Stimulated activated naive CD4-positive, alpha-beta T cell treated with Interleukin-2 at 50 U/mL for 16 hours (primary cell): ENCODE measurements at places on chromosomes 6 and 20.

- no peak for DNase-seq
Observed at GRCh38 chr20:23151885-23152284, 65.8 kb upstream of the CD93 start.

GRCh38 chr20:5969348-5969935 lies 19.0 kb downstream of the MCM8 start:
- no peak for DNase-seq

GRCh38 chr20:41348430-41349172 lies 8.0 kb downstream of the LPIN3 start:
- DNase-seq = no peak

GRCh38 chr6:132483779-132484679 lies 28.9 kb downstream of the STX7 start:
- DNase-seq = peak; percentile 15

DNA sequence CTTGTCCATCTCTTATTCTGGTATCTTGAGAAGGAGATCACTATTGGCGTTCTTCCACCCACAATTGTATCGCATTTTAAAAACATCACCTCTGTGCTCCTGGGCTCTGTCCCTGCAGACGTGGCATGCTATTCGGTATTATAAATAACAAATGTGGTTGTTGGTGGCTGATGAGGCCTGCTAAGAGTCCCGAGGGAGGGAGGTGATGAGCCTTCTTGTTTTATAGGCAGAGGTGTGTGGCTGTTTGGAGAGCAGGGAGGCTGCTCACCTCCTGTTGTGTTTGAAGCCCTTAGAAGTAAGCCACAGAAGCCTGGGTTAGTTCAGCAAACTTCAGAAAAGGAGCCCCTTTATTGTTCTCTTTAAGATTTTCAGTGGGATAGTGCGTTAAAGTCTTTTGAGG lies 15.6 kb downstream of the MANBAL start:
- no peak for DNase-seq

GRCh38 chr20:54407459-54407858 lies 67.9 kb upstream of the DOK5 start:
- no peak for DNase-seq

- DNase-seq = no peak
Observed at GRCh38 chr20:58228103-58228483, 360 bp downstream of the ANKRD60 start.

DNA sequence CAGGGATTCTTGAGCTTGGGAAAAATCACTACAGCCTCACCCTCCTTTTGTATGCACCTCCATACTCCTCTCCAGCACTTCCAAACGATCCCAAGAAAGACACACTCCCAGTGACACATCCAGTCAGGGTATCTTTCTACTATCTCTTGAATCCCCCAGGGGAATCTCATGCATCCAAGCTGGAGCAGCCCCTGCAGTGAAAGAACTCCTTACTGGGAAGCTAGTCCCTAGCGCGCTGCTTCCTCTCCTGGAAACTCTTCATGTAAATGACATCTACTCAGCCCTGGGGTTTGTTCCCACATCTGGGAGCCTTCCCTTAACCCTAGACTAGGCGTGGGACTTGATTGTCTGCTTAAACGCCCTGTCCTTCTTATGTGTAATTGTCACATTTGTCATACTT lies 329.1 kb upstream of the QKI start:
- no peak for DNase-seq

DNA sequence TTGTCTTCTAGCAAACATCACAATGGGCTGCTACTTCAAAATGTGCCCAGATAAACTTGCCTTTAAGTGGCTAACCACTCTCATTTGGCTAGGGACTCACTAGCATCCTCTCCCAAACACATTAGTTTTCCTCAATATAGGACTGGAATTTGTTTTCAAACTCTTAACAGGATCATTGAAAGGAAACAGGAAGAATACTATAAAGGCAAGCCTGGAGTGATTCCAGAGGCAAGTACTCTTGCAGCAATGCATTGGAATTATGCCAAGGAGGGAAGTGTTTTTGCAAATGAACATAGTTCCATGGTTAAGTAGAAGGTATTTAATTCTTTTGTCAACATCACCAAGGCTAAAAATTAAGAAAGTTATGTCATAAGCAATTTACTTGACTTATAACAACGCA lies 12.2 kb downstream of the EPHA7 start:
- no peak for DNase-seq

DNA sequence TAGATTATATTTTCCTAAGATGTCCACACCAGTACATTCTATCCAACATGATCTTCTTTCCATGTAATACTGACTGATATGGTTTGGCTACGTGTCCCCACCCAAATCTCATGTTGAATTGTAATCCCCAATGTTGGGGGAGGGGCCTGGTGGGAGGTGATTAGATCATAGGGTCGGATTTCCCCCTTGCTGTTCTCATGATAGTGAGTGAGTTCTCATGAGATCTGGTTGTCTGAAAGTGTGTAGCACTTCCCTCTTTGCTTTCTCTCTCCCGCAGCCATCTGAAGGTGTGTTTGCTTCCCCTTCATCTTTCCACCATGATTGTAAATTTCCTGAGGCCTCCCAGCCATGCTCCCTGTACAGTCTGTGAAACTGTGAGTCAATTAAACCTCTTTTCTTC lies 12.2 kb upstream of the HBS1L start:
- DNase-seq = no peak

DNA sequence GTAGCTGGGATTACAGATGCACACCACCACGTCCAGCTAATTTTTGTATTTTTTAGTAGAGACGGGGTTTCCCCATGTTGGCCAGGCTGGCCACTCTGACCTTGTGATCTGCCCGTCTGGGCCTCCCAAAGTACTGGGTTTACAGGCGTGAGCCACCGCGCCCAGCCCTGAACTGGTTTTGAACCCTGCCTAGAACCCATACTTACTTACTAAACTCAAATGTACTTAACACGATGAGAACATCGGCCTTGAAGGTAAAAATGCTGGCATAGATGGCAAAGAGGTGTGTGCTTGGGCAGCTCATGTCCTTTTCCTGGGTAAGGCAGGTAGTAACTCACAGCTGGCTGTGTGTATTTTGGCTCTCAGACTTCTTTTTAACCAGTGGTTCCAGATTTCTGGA lies 3.2 kb upstream of the ARMC12 start:
- DNase-seq = no peak

DNA sequence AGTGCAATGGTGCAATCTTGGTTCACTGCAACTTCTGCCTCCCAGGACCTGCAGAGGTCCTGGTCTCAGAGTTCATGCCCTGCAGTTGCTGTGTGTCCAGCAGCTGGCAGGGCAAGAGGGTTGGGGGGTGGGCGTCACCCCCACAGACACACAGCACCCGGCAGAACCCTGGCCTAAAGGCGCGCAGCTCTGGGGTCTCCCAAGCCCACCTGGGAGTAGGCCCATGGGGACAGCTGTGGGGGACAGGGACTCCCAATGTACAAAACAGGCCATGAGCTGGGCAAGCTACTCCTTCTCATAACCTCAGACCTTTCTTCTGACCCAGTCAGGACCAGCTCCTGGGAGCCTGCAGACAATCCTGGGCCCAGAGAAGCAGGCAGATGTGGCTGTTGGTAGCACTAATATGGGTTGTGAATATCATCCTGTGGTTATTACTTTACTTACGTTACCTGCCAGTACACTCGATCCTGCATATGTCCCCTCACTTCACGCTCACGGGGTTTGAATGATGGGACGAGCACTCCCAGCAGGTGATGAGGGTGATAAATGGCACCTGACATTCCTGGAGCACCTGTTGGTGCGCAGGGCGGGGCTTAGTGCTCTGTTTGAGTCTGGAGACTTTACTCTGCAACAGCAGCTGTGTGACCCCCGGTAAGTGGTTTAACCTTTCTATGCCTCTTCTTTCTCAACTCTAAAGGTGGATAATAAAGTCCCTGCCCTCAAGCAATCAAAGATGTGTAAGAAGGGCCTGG lies 39.9 kb upstream of the SULF2 start:
- no peak for DNase-seq

DNA sequence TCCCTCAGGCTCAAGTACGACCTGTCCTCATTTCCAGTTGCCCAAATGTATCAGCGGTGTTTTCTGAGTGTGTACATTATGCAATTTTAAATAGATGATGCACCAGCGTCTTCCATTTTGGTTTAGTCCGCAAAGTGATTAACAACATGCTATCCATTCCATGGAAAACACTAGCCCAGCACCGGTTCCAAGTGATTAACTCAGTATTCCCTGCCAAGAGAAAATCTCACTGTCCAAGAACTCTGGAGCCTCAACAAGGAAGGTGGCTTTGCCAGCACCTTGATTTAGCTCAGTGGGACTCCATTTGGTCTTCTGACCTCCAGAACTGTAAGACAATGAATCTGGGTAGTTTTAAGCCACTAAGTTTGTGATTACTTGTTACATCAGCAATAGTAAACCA lies 107.2 kb downstream of the FOXC1 start:
- no peak for DNase-seq

DNA sequence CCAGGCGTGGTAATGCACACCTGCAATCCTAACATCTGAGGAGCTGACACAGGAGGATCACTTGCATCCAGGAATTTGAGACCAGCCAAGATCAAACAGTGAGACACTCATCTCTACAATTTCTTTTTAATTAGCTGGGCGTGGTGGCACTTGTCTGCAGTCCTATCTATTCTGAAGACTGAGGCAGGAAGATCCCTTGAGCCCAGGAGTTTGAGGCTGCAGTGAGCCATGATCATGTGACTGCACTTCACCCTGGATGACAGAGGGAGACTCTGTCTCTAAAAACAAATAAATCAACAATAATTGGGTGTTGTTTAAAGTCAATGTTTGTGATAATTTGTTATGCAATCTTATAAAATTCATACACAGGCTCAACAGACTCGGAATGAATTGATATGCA lies 18.0 kb upstream of the HLA-A start:
- DNase-seq = no peak

GRCh38 chr6:25498505-25498904 lies 153.5 kb upstream of the SCGN start:
- no peak for DNase-seq

DNA sequence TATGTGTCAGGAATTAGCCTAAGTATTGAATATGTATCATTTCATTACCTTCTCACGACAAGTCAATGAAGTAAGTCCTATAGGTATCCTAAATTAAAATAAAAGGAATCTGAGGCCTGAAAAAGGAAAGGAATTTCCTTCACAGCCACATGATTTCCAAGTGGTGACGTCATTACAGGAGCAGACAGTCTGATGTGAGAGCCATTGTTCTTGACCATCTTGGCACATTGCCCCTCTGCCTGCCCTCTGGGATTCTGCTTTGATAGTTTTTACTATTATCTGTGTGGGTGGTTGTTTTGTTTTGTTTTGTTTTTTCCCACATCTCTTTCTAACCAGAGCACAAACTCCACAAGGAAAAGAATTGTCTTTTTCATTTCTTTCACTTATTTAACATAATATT lies 219.8 kb upstream of the UFL1 start:
- no peak for DNase-seq

GRCh38 chr6:45586216-45587171 lies 208.8 kb upstream of the SUPT3H start:
- DNase-seq = peak; percentile 30

- DNase-seq = no peak
Observed at GRCh38 chr6:142378138-142378875, 76.5 kb downstream of the ADGRG6 start.

- no peak for DNase-seq
Observed at GRCh38 chr6:155399745-155400653, 55.6 kb downstream of the NOX3 start.

DNA sequence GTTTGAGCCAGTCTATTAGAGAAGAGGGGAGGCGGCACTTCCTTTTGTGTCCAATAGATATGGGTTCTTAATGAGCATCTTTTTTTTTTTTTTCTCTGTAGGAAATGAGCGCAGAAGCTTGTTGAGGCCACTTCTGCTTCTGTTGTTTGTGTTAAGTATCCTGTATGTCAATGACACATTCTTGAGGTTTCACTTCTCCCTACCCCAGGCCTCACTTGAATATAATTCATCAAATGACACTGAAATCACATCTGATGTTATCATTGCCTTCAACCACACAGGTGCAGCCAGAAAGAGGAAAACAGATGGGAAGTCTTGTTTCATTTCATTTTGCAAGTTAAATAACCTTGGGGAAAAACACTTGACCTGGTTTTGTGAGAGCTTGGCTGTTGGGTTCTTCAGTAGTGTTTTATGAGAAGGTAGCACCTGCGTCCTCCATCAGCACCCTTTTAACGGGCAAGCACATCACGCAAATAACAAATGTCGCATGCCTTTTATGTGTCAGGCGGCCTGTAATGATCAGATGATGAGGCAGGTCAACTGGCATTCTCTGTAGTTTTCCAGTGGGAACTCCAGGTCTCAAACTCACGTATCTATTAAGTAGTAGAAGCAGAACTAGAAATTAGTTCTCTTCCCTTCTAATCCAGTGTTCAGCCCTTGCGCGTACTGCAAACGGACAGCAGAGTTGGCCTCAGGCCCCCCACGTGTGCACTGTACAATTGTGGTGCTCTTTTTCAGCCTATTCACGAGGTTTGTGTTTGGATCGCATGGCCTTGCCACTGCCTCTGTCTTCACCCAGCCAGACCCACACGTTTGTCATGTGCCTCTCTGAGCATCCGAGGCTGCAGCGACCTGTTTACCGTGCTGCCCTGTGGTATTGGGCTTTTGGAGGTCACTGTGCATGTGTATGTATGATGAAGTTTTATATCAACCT lies 23.5 kb downstream of the PLEKHG1 start:
- no peak for DNase-seq

DNA sequence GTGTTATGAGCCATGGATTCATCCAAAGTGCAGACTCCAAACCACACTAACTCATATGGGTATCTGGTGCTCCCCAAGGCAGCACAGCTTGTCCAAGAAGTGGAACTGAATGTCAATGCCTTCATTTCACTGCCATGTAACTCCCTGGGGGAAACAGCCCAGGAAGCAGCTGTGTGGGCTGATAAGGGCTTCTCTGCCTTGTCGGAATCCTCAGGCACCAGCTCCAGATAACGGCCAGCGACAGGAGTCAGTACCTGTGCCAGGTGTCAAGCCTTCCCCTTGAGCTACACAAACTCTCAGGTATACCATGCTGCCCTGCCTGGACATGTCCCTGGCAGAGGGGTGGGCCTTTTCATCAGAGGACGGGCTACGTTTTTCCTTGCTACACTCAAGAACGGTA lies 751.9 kb upstream of the CHD6 start:
- no peak for DNase-seq

GRCh38 chr6:32604434-32604877 lies 14.8 kb upstream of the HLA-DRB1 start:
- DNase-seq = no peak

- DNase-seq = peak; percentile 1
Observed at GRCh38 chr6:44224029-44224964, 902 bp downstream of the SLC29A1 start.
